Ecto neural progenitor cell (in vitro differentiated cells): ENCODE measurements at places on chromosomes 12 and 14.

DNA sequence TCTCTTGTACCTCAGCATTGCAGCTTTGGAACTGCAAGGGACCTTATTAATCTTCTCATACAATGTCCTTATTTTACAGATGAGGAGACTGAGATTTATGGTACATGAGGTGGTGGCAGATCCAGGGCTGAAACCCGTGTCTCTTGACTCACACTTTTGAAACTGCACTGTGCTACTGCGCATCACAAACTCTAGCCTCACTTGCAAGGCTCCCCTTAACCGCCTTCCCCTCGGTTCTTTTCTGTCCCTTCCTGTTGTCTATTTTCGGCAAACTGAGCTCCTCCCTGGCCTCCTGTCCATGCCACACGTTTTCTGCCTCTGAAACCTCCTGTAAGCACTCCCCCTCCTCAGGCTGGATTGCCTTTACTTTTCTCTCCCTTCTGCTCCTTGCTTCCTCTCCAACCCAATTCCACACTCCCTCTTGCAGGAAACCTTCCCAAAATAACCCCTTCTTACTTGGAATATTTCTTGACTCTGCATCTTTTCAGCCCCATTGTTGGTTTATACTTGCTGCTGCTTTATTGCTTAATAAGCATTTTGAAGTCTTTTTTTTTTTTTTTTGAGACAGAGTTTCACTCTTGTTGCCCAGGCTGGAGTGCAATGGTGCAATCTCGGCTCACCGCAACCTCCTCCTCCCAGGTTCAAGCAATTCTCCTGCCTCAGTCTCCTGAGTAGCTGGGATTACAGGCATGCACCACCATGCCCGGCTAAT is 72.4 kb upstream of the CISTR start:
- DNase-seq: no peak

GRCh38 chr14:76771437-76771980 is 10.2 kb downstream of the VASH1 start:
- peak; percentile 36 for DNase-seq

- no peak for DNase-seq
Measured at GRCh38 chr12:40586823-40587222, 105.4 kb upstream of the CNTN1 start.

DNA sequence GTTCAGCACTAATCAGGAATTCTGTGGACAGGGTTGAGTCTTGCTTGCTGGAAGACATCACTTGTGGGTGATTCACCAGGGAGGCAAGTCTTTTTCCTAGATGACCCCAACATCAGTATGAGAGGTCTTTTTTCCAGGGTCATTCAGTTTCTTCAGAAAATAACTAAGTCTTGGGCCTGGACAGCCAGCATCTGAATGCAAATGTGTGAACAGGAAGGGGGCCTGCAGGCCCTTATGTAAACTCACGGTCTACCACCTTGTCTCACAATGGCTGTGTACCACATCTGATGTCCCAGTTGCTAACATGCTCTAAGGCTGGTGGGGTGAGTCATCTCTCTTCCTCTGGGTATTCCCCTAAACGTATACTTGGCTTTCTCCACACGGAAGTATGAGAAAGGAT is 79.2 kb downstream of the HECTD4 start:
- no peak for DNase-seq

GRCh38 chr14:74820288-74820687 is 55.7 kb downstream of the PROX2 start:
- no peak for DNase-seq

- DNase-seq: no peak
Measured at GRCh38 chr14:26820572-26820971, 222.7 kb upstream of the NOVA1 start.

- DNase-seq: no peak
Measured at GRCh38 chr12:12891881-12892355, 556 bp downstream of the GPRC5A start.

- DNase-seq: no peak
Measured at GRCh38 chr12:3206536-3207072, 129.4 kb downstream of the TSPAN9 start.

DNA sequence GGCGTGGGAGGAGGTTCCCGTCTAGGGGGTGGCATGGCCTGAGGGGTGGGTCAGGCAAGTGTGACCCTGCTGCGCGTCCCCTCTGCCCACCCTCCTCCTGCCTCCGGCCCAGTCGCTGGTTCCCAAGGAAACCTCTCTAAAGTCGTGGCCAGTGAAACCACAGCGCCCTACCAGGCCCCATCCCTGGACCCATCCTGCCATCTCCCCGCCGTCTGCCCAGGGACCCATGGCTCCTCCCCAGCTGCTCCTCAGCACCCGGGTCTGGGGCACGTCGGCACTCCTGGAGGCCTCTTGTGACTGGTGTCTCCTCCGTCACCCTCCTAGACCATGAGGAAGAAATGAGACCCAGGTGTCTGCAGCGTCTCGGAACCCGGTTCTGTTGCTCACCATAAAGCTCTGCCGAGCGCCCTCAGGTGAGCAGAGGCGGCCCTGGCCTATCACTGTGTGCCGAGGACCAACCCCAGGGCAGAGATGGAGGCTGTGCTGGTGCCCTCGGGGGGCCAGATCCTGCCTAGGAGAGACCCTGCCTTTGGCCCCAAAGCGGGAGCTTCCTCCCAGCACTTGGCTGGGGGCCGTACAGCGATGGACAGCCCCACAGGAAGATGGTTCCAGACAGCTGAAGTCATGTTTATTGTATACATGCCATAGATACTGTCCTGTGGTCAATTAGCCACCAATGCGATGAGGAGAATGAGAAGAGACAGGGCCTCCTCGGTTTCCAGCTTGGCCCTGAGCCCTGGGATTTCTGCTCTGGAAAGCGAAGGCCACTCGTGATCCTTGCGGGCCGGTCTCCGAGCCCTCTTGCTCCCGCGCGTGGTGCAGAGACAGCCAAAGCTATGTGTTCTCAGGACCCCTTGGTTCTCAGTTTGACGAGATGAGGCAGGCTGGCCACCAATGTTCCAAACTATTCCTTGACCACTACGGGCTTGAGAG is 222.5 kb upstream of the RTL1 start:
- DNase-seq: peak; percentile 26

DNA sequence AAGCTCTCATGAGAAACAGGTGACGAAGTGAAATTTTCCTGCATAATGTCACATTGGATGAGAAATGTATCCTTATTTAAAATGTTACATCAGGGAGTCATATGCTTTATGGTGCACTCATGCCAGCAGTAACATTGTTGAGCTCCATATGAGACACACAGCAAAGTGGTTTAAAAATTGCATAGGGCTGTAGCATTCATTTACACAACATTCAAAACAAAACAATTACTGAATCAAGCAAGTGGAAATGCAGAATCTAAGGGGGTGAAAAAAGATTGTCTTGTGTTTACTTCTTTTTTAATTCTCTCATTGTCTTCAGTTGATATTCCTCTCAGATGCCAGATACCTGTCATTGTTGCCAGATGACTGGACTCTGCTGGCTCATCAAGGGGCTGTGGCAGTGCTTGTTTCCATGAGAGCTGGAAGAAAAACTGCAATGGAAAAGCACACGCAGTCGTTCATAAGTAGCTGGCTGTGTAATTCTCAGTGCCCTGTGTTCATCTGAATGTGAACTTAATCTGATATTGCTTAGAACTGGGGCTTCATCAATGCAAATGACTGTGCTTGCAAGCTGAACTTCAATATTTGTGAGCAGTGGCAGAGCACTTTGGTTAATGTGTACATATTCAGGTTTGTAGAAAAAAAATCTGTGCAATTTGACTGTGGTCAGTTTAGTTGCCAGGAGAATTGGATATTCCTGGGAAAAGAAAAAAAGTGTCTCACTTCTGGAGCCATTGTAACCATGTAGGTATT is 305.6 kb downstream of the RAD51B start:
- DNase-seq: no peak

GRCh38 chr14:70871001-70871400 is 36.3 kb upstream of the PCNX1 start:
- no peak for DNase-seq

DNA sequence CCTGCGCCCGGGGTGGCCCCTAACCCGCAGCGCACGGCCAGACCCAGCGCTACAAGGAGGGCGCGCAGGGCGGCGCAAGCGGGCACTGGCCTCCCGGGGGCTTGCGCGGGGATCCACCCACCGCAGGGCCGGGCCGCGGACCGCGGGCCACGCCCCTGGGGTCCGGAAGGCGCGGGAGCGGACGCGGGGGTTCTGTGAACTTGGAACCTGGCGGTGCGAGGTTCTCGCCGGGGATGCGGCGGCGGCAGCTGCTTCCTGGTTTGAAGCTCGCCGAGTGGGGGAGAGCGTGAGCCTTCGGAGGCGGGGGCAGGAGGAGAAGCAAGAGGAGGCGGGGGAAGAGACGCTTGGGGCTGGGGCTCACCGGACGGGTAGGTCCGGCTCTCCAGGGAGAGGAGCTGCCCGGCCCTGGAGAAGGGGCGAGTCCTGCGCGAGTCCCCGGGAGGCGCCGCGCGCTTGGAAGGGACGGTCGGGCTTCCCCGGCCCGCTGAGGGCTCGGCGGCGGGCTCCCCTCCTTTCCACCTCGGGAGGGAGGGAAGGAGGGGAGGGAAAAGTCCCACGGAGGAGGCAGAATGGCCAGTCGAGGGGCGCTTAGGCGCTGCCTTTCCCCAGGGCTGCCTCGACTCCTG is at the start of gene PRKCH:
PRKCH (plus strand) TSS at position 195 of the 626 bp plus-strand sequence. CDS start 523 bp downstream, outside the sequence.
- DNase-seq: peak; percentile 76

DNA sequence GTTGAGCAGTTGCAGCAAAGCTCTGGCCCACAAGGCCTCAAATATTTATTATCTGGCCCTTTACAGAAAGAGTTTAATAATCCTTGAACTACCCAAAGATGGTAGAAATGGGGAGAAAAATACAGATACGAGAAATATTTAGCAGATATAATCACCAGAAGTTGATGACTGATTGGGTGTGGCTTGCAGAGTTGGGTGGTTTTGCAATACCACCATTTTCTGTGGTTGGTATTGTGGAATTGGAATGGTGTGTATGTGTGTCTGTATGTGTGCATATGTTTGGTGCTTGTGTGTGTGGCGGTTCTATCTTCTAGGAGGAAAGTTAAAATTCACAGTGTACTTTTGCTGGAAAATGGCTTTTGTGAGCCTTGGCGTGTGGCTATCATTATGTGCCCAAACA is 85.4 kb upstream of the MANSC4 start:
- DNase-seq: no peak

DNA sequence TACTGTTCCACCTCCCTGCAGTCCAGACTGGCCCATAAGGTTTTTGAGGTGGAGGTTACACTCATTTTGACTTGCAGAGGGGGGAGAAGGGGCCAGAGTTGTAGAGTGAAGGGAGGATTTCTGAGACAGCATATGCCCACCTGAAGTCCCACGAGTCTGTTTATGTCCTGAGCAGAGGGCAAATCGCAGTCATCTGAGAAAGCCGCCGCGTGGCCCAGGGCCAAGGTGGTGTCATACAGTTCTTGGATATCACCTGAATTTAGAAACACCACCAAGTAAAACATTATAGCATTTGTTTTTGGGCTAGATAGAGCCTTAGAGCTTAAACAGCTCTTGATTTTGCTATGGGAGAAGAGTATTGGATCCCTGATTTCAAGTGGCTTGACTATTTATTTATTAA is 30.9 kb downstream of the TDG start:
- DNase-seq: no peak

- no peak for DNase-seq
Measured at GRCh38 chr12:80766897-80767296, 50.2 kb downstream of the MYF5 start.

- peak; percentile 17 for DNase-seq
Measured at GRCh38 chr14:96160076-96160912, 44.3 kb upstream of the BDKRB2 start.

DNA sequence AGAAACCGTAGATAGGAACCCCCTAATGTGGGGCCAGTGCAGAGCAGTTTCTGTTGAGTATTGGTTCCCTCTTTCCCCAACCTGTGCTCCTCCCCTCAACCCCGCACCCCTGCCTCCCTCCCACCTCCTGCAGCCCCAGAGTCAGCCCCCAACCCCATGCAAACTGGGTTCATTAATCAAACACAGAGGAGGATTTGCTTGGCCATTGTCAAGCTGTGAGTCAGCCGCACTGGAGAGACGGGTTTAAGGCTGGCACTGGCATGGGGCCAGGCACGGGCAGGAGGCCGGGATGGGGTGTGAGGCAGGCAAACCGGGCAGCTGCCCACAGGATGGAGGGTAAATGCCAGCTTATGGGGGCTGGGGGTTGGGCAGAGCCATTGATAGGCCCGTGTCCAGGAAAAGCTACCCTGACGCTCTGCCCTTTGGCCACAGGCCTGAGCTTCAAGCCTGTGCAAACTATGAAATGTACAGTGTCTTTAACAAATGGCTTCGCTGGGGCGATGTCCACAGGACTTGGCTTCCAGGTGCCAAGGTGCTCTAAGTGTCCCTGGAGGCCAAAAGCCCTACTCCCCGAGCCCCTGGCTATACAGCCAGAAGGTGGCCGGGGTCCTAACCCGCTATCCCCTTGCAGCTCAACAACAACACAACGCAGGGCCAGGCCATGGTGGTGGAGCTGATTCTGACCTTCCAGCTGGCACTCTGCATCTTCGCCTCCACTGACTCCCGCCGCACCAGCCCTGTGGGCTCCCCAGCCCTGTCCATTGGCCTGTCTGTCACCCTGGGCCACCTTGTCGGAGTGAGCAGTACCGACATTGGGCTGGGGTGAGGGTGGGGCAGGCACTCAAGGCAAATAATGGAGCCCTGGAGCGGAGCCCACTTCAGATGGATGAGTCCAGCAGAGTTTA is 1.4 kb downstream of the AQP5 start:
- no peak for DNase-seq

GRCh38 chr12:53200458-53201176 is 6.4 kb downstream of the ITGB7 start:
- no peak for DNase-seq

- no peak for DNase-seq
Measured at GRCh38 chr12:88952562-88952942, 372.3 kb upstream of the KITLG start.

- DNase-seq: no peak
Measured at GRCh38 chr12:22284871-22285270, 49.6 kb downstream of the ST8SIA1 start.

DNA sequence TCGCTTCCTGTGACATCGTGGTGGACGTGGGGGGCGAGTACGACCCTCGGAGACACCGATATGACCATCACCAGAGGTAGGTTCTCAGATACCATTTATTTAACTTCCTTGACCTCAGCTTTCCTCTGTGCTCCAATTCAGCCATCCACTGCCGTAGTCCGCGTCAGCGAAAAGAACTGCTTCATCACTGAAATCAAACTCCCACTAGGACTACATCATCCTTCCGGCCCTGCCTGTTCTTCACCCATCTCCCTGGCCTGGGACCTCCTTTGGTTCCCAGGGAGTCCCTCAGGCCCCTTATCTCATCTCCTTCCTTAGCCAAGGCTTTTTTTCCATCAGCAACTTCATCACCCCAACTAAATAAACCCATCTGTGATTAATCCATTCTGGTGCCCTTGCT is 692 bp downstream of the MYG1 start:
- no peak for DNase-seq
